ENCODE measurements at places on chromosomes 5 and 9. TPM values are rescaled to one million over a fixed set of nuclear protein-coding genes. Genes with fewer than 3 reads are reported as not detected.

Gene DNAJC21
- total RNA-seq: 29.6 TPM

Gene TICAM2
- total RNA-seq: 5.1 TPM

Gene SLC36A3
- total RNA-seq: not detected

Gene FRRS1L
- total RNA-seq: not detected

Gene CAPSL
- total RNA-seq: not detected

Gene TRIM36
- 2.2 TPM for total RNA-seq

Gene GLRA1
- total RNA-seq: not detected

Gene PCDHB6
- total RNA-seq: 1.0 TPM

Gene TLX3
- total RNA-seq: not detected

Gene FAM151B
- 5.4 TPM for total RNA-seq

DNA sequence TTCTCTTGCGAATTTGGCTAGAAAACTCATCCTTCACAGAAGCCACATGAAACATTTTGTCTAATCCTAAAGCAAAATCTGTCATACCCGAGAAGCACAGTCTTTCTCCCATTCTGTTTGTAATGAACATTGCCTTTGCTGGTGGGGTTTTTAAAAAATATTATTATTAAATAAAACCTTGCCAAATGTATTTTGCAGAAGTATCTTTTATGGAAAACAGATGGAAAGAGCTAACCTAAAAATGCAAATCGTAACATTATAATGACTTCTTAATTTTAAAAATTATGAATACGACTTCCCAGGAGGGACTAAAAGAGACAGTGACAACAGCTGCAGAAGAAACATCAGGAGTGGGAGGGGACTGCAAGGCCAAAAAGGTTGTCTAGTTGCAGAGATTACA lies 246.3 kb upstream of the TAS2R1 start:
- no peak for DNase-seq

DNA sequence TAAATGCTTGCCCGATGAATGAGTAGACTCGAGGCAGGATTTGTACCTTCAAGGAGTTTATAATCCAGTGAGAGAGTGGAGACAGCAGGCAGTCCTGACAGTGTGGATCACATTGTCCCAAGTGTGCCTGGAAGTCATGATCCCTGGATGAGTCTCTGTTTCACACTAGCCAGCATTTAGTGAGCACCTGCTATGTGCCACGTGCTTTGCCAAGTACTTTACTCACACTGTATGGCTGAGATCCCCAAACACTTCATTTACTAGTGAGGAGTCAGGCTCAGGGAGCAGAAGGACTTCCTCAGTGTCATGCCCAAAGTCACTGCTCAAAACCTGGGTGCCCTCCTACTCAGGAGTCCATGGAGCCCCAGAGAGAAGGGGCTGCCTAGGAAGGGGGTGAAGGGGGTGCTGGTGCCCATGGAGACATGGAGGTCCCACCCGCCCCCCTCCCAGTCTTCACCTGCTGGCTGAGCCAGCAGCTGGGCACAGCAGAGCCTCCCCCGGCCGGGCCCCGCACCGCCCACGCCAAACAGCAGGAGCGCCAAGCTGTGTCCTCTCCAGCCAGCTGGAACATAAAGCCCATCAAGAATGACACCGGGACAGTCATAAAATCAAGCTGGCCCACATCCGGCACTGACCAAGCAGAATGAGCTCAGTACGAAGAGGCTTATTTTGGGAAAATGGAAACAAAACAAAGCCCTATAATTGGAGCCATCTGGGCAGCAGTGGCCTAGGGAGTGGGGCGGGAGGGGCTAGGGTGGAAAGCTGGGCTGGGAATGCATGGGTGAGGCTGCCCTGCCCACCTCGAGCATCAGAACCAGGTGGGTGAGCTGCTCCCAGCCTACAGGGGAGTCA lies 10.6 kb downstream of the LAMC3 start:
- no peak for DNase-seq

GRCh38 chr5:145854651-145855258 lies 18.1 kb downstream of the GRXCR2 start:
- no peak for DNase-seq

DNA sequence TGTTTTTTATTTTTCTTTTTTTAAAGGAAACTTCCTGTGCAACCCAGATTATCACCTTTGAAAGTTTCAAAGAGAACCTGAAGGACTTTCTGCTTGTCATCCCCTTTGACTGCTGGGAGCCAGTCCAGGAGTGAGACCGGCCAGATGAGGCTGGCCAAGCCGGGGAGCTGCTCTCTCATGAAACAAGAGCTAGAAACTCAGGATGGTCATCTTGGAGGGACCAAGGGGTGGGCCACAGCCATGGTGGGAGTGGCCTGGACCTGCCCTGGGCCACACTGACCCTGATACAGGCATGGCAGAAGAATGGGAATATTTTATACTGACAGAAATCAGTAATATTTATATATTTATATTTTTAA lies 2.1 kb downstream of the CSF2 start:
- DNase-seq: no peak

DNA sequence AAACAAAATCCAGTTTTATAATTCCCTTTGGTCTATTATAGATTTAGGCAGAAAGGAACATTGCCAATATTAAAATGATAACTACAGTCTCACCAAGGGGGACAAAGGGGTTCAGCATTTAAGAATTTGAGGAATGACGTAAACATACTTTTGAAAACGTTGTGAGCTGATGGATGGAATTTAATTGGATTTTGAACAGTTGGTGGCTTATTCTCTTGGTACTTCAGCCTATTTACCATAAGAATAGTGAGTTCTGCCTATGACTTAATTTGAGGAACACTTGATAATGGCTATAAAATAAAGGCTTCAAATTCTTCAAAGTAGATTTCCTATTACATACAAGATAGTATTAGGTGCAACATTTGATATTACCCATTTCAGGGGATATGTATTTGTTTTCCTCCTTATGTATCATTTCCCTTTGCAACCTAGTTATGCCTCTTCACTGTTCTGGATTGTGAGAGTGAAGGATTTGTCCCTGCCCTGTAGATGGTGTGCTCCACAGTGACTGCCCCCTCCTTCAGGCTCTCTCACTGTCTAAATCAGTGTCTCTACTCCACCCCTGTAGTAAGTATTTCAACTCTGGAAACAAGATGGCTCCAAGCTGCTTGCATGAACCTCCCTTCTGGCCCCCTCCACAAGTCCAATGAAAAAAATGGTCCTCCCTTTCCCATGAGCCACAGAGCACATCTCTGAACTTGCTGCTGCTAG lies 225.6 kb downstream of the ARHGEF28 start:
- no peak for DNase-seq

- DNase-seq: no peak
These were observed 223.2 kb downstream of the EPB41L4A start for GRCh38 chr5:112195924-112196323.

DNA sequence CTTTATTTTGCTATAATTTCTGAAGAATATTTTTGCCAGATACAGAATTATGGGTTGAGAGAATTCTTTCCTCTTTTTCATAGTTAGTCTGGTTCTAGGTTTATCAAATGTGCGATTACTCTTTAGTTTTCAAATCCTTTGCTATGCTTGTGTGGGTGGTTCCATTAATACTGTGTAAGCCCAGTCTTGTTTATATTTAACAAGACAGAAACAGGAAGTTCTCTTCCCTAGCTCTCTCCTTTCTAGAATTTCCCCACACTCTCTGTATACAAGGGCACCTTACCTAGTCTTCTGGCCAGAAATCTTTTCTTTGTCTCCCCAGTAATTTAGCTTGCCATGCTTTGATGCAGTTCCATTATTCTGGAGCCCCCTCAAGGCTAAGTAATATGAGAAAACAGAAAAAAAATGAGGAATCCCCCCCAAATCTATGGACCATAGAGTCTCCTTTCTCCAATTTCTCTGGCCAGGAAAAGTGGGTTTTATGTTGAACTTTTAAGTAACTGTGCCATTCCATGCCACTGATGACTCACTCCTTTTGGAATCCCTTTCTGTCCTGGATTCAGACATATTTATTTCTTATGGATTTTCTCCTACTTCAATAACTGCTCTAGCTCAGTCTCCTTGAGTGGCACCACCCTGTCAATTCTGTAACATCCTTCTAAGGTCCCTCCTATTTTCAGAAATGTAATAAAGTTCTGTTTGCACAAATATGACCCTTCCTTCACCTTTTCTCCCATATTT lies 1714.1 kb downstream of the EFNA5 start:
- no peak for DNase-seq

DNA sequence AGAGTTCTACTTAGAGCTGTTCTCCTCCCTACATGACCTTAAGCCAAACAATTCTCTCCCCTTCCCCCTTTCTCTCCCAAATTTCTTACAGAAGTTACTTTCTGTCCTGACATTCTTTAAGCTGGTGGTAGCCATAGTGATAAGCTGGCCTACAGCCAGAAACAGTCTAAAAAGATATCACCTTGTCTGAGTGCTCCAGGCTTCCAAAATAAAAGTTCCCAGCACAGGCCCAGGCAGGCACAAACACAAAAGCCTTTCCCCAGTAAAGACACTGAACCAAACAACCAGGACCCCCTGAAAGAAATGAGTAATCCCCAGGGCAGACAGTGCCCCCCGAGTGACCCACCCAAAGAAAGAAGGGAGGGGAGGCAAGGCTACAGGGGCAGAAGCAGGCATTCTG lies 19.2 kb downstream of the SIL1 start:
- DNase-seq: no peak

DNA sequence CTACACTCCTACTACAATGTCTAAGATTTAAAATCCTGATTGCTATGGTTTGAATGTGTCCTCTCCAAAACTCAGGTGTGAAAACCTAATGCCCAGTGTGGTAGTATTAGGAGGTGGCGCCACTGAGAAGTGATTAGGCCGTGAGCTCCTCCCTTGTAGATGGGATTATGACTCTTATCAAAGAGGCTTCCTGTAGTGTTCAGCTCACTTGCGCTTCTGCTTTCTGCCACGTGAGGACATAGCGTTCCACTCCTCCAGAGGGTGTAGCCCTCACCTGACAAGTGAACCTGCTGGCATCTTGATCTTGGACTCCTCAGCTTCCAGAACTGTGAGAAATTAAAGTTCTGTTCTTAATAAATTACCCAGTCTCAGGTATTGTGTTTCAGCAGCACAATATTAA lies 33.0 kb upstream of the WHRN start:
- peak; percentile 78 for DNase-seq

GRCh38 chr5:14410068-14410393 lies 171.6 kb upstream of the OTULINL start:
- DNase-seq: no peak

- no peak for DNase-seq
These were observed 5.2 kb downstream of the IER5L start for GRCh38 chr9:129172816-129173215.

DNA sequence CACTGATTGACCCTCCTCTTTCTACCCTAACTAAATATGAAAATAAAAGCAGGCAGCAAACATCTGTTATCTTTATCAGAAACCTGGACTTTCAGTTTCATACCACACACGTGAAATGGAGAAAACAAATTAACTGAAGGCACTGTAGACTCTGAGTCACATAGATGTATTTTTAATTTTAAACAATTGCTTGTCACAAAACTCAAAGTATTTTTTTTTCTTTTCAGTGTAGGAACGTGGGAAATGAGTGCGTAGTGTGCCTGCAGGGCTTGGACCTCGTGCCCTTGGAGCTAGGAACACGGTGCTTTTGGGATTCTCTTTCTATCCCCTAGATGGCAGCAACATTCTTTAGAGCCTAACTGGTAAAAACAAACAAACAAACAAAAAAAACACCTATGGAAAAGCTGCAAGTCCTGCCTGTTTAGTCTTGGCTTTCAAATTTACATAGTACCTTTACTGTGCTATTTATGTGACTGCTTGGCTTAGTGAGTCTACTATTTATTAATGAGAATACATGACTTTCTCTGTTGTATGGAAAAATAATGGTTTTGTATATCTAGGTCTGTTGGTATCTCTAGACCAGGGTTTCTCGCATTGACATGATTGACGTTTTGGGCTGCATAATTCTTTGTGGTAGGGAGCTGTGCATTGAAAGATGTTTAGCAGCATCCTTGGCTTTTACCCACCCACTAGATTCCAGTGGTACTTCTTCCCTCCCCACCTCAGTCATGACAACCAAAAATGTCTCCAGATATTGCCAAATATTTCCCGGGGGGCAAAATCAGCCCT lies 16.8 kb upstream of the ACTBL2 start:
- DNase-seq: no peak

DNA sequence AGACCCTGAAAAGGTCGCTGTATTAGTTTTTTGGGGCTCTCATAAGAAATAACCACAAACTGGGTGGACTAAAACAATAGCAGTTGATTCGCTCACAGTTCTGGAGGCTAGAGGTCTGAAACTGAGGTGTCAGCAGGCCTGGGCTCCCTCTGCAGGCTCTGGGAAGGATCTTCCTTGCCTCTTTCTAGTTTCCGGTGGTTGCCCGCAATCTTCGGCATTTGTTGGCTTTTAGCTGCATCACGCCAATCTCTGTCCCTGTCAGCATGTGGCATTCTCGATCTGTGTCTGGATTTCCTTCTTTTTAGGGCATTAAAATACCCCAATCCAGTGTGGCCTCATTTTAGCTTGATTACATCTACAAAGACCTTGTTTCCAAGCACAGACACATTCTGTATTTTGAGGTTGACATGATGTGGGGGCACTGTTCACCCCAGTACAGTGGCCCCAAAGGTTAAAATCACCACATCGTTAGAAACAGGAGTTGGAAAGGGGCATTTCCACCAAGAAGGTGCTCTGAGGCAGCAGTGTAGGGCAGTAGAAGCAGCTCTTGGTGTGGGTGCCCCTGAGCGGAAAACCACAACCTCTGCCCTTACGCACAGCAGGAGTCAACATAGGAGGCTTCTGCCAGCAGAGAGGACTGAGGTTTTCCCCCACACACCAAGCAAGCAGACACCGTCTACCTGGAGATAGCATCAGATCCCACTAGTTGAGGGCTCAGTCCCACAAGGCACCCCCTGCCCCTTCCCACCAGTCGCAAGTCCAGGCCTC lies 13.5 kb downstream of the ZNF79 start:
- DNase-seq: no peak

DNA sequence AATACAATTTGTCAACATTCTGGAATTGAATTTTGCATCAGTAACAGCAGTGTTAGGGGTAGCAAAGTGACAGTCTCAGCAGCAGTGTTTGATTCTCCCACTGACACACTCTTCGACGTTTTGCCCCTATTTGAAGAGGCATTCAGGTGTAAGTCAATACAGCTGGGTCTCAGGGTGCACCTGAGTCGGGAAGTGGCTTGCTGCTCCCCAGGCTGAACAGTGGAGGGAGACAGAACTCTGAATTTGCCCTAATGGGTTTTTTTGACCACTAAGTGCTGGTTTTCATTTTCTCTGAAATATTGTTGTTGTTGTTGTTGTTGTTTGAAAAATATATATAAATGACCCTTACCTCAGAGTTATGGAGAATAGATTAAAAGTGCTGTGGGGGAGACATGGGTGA lies 223.2 kb downstream of the TLR4 start:
- no peak for DNase-seq

- DNase-seq: no peak
These were observed 22.1 kb downstream of the CPLX2 start for GRCh38 chr5:175893466-175893865.

Measured in spleen (tissue), 13 donors.